ENCODE measurements at places on chromosomes 4 and X. TPM values are rescaled to one million over a fixed set of nuclear protein-coding genes. Genes with fewer than 3 reads are reported as not detected.

DNA sequence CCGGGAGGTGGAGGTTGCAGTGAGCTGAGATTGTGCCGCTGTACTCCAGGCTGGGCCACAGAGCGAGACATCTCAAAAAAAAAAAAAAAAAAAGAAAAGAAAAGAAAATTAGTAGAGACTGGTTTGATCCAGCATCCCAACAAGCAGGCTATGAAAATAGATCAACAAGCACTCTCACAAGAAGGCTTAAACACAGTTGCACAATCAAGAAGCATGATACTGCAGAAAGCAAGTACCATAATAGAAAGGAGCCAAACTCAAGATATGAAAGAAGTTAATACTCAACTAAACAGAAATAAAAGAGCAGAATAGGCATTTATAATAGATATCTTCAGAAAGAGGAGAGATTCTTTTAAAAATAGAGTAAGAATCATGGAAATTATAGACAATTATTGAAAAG lies 10.6 kb downstream of the TLR6 start:
- DNase-seq = no peak
- no peak overlapping the region for H3K27ac ChIP-seq
- no peaks in the 10 kb centered on the region for H3K4me1 ChIP-seq
- no peaks in the 10 kb centered on the region for H3K27me3 ChIP-seq

DNA sequence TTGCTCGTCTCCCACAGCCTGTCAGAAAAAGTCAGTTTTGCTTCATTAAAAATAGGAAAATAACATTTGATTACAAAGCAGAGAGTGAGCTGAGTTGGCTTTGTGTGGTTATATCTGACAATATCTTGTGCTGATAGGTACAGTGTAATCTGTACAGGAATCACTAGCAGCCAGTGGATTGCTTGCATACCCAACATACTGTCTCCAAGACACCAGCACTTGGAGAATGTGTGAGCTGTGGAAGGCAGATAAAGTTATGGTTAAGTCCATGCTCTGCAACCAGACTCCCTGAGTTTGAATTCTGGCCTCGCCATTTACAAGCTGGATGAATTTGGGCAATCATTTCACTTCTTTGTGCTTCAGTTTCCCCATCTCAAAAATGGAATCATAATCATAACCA lies 57.5 kb upstream of the TMPRSS11F start:
- H3K27ac ChIP-seq = no peak overlapping the region
- DNase-seq = no peak
- H3K27me3 ChIP-seq = no peaks in the 10 kb centered on the region
- H3K4me3 ChIP-seq = no peak overlapping the region
- H3K36me3 ChIP-seq = no peaks in the 10 kb centered on the region
- H3K4me1 ChIP-seq = no peaks in the 10 kb centered on the region

DNA sequence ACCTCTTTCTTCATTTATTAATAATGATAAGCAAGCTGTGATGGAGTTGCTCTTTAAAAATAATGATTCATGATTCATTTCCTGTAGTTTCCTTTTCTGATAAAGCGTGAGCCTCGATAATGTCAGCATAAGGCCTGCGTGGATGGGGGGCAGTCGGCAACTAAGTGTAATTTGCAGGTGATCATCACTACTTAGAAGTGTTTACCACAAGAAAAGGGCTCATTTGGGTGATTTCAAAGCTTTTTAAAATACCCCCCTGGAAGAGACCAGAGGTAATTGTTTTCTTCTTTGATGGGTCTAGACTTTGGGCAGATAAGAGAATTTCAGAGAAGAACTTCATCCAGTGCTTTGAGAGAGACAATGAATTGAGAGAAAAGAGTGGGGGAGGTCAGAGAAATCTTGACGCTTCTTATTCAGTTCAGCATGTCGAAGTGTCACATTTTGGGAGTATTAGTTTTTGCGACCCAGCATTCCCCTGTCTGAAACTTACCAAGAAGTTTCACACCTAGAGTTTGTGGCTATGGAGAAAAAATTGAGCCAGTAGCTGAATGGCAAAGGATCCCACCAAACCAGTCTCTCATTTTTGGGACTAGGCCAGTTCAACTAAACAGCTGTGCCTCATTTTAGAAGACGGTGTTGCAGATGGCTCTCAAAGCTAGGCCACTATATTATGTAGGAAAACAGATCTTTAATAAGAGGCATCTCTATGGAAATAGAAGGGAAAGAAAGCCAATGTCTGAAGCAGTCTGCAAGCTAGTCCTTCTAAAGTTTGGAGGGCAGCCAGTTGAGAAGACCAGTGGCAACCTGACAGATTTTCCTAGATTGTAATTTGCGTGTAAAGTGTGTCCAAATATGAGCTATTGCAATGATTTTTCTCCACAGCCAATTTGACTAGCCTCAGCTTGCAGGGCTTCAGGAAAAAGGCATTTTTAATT lies 171.0 kb upstream of the PPP1R2C start:
- H3K36me3 ChIP-seq = no peaks in the 10 kb centered on the region
- H3K4me1 ChIP-seq = no peaks in the 10 kb centered on the region
- no peak overlapping the region for H3K27ac ChIP-seq
- DNase-seq = peak; percentile 62
- no peaks in the 10 kb centered on the region for H3K27me3 ChIP-seq
- no peak overlapping the region for H3K4me3 ChIP-seq

DNA sequence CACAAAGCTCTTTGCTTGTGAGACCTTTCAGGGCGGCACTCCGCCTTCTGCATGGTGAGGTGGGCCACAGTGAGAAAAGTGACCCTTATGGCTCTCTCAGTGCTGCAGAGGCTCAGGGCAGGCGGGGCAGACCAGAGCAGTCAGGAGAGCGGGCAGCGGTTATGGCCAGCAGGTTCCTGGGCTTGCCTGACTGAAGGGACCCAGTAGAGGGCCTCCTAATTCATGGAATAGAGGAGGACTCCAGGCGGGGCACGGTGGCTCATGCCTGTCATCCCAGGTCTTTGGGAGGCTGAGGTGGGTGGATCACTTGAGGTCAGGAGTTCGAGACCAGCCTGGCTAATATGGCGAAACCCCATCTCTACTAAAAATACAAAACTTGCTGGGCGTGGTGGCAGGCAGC lies 91.4 kb downstream of the CLNK start:
- peak; percentile 75 for DNase-seq
- no peaks in the 10 kb centered on the region for H3K36me3 ChIP-seq
- H3K27me3 ChIP-seq = no peaks in the 10 kb centered on the region
- peaks cover 7% of the 10 kb centered on the region for H3K4me1 ChIP-seq
- no peak overlapping the region for H3K4me3 ChIP-seq
- H3K27ac ChIP-seq = no peak overlapping the region

The NAA10 gene
- 73.3 TPM for total RNA-seq

- H3K4me3 ChIP-seq = no peak overlapping the region
- H3K4me1 ChIP-seq = peaks cover 4% of the 10 kb centered on the region
- no peaks in the 10 kb centered on the region for H3K27me3 ChIP-seq
Measured at GRCh38 chr4:4328840-4329239, 38.8 kb downstream of the ZBTB49 start.

The SULT1B1 gene
- not detected for total RNA-seq

- no peaks in the 10 kb centered on the region for H3K27me3 ChIP-seq
- H3K27ac ChIP-seq = no peak overlapping the region
- no peaks in the 10 kb centered on the region for H3K36me3 ChIP-seq
- no peak for DNase-seq
Measured at GRCh38 chr4:186839122-186840037, 115.7 kb upstream of the FAT1 start.

GRCh38 chr4:57154926-57155325 lies 44.7 kb upstream of the IGFBP7 start:
- H3K27ac ChIP-seq = peak overlapping the region; percentile 64
- DNase-seq = no peak
- no peaks in the 10 kb centered on the region for H3K27me3 ChIP-seq
- no peak overlapping the region for H3K4me3 ChIP-seq

DNA sequence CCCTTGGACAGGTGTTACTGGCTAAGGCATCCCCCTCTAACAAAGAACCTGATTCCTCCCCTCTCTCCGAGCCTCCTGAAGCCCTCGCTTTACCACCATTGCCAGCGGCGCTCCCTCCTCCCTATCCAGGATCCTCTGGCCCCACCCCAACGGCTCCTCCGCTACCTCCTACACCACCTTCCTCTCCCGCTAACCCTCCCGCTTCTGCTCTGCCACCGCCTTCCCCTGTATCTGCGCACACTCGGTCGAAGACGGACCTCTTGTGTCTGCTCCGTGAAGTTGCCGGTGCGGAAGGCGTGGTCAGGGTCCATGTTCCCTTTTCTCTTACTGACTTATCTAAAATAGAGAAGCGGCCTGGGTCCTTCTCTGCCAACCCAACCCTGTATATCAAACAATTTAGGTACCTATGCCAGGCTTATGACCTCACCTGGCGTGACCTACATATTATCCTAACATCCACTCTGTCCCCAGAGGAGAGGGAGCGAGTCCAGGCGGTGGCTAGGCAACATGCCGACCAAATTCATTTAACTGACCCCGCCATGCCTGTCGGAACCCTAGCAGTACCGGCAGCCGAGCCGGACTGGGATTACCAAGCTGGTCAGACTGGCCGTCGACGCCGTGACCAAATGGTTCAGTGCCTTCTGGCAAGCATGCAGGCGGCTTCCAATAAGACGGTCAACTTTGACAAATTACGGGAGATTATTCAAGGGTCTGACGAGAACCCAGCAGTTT lies 958.9 kb downstream of the RPA4 start:
- no peaks in the 10 kb centered on the region for H3K4me1 ChIP-seq
- no peak overlapping the region for H3K27ac ChIP-seq
- H3K4me3 ChIP-seq = no peak overlapping the region
- DNase-seq = no peak
- H3K36me3 ChIP-seq = no peaks in the 10 kb centered on the region

The STPG2 gene
- total RNA-seq = 0.13 TPM

The NOX1 gene
- not detected for total RNA-seq

DNA sequence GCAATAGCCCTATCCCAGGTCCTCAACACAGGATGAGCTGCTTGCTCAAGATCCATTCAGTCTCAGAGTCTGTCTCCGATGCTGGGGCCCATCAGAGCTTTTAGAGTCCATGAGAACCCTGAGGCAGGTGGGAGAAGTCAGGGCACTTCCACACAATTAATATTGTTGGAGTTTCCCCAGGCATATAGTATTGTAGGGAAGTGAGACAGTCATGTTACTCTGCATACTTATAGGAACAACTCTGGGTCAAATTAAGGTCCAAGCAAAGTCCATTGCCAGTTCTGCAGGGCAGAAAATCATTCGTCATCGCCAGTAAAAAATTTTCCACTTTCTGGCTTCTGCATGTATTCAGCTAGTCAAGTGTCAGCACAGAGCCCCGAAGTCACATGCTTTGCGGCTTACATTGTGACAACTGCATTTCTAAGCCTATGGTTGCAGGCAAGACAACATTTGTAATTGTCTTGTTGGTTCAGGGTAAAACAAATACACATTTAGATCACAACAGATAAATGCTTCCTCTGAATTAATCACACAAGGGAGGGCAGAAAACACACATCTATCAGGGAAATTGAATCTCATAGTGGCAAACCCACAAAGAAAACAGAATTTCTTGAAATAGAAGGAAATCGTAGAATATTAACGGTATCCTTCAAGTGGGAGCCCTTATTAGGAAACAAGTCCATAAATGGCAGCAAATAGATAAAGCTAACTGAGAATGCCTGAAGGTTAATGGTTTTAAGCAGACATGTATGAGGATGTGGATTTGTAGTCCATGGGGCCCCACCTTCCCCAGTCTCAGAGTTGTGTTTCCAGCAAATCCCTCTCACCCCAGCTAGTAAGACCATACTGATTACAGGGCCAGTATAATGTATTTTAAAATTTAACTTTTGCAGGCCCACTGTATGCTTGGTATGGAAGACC lies 412.1 kb upstream of the RASGEF1B start:
- H3K4me3 ChIP-seq = no peak overlapping the region
- no peak overlapping the region for H3K27ac ChIP-seq
- no peaks in the 10 kb centered on the region for H3K4me1 ChIP-seq
- no peak for DNase-seq

DNA sequence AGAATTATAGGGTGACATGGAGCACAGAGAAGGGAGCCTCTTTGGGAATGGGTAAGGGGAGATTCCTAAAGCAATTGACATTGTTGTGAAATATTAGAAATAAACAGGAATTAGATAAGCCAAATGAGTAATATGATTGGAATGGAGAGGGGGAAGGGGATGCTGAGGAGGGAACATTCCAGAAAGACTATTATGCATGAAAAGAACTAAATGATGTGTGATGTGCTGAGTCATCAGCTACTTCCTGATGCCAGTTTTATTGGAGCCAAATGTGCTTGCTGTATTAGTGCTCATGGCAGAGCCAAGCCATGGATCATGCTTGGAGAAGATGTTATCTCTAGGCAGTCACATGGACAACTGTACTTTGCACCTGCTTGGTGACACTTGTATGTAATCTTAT lies 189.0 kb upstream of the HCCS start:
- no peaks in the 10 kb centered on the region for H3K36me3 ChIP-seq
- no peak overlapping the region for H3K4me3 ChIP-seq
- H3K27me3 ChIP-seq = no peaks in the 10 kb centered on the region
- no peaks in the 10 kb centered on the region for H3K4me1 ChIP-seq

- no peaks in the 10 kb centered on the region for H3K36me3 ChIP-seq
- H3K27ac ChIP-seq = no peak overlapping the region
- H3K4me3 ChIP-seq = no peak overlapping the region
- no peak for DNase-seq
Measured at GRCh38 chr4:8282134-8282641, 12.6 kb downstream of the HTRA3 start.

- DNase-seq = no peak
- no peaks in the 10 kb centered on the region for H3K27me3 ChIP-seq
- H3K27ac ChIP-seq = no peak overlapping the region
- H3K4me3 ChIP-seq = no peak overlapping the region
- H3K36me3 ChIP-seq = no peaks in the 10 kb centered on the region
- no peaks in the 10 kb centered on the region for H3K4me1 ChIP-seq
Measured at GRCh38 chrX:109943092-109943739, 59.7 kb upstream of the TMEM164 start.

- peaks cover 69% of the 10 kb centered on the region for H3K27me3 ChIP-seq
- H3K4me3 ChIP-seq = no peak overlapping the region
- H3K36me3 ChIP-seq = no peaks in the 10 kb centered on the region
- DNase-seq = no peak
Measured at GRCh38 chr4:122117743-122118142, 34.4 kb upstream of the BLTP1 start.

The NUP62CL gene
- 4.3 TPM for total RNA-seq

GRCh38 chrX:100731441-100732281 lies at the start of gene SYTL4:
Gene SYTL4, minus strand, starts transcription at chrX:100732121. Its CDS starts 30,084 bp downstream, at chrX:100702037.
- peak within 1 kb of the TSS; percentile 70 for H3K4me3 ChIP-seq
- H3K27ac ChIP-seq = no peak within 1 kb of the TSS
- DNase-seq = peak; percentile 70
- H3K36me3 ChIP-seq = no peaks in the 10 kb centered on the region
- H3K27me3 ChIP-seq = peaks cover 46% of the 10 kb centered on the region

DNA sequence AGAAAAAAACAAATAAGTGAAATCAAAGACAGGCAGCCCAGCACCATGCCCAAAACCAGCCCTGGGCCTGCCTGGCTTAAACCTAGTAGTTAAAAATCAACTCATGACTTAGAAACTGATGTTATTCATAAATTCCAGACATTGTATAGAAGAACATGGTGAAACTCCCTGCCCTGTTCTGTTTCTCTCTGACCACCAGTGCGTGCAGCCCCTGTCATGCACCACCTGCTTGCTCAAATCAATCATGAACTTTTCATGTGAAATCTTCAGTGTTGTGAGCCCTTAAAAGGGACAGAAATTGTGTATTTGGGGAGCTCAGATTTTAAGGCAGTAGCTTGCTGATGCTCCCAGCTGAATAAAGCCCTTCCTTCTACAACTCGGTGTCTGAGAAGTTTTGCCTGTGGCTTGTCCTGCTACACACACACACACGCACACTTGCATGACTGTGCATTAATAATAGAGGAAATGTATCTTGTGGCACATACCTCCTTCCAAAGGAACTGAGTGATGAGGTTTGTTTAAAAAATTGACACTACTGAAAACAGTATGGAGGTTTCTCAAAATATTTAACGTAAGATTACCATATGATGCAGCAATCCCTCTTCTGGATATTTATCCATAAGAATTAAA lies 39.2 kb upstream of the UGT2B7 start:
- no peaks in the 10 kb centered on the region for H3K4me1 ChIP-seq
- peak overlapping the region; percentile 3 for H3K27ac ChIP-seq
- no peak for DNase-seq
- no peaks in the 10 kb centered on the region for H3K36me3 ChIP-seq
- H3K27me3 ChIP-seq = peaks cover 15% of the 10 kb centered on the region
